ENCODE measurements at places on chromosomes 11 and 22.

DNA sequence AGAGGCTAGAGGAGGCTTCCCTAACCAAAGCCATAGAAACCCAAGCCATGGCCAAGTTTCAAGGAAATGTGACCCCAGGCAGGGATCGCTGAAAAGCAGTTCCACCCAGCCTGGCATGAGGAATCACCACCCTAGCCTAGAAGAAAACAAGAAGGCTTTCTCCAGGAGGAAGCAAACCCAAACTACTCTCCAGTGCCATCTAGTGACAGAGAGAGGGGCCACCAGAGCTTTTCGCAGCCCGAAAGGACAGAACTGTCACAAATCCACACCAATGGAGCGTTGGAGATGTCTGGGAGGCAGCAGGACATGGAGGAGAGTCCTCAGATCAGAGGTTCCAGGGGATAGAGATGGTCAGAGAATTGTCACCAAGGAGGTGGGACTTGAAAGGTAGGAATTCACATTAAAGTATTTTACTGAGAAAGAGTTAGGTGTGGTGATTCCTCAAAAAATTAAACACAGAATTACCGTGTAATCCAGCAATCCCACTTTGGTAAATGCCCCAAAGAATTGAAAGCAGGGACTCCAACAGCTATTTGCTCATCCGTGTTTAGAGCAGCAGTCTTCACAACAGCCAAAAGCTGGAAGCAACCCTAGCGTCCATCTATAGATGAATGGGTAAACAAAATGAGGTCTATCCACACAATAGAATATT, 67.3 kb upstream of the NUP50 start:
- DNase-seq, result no peak

- no peak for DNase-seq
Measured at GRCh38 chr22:38494498-38494897, 11.6 kb downstream of the DDX17 start.

DNA sequence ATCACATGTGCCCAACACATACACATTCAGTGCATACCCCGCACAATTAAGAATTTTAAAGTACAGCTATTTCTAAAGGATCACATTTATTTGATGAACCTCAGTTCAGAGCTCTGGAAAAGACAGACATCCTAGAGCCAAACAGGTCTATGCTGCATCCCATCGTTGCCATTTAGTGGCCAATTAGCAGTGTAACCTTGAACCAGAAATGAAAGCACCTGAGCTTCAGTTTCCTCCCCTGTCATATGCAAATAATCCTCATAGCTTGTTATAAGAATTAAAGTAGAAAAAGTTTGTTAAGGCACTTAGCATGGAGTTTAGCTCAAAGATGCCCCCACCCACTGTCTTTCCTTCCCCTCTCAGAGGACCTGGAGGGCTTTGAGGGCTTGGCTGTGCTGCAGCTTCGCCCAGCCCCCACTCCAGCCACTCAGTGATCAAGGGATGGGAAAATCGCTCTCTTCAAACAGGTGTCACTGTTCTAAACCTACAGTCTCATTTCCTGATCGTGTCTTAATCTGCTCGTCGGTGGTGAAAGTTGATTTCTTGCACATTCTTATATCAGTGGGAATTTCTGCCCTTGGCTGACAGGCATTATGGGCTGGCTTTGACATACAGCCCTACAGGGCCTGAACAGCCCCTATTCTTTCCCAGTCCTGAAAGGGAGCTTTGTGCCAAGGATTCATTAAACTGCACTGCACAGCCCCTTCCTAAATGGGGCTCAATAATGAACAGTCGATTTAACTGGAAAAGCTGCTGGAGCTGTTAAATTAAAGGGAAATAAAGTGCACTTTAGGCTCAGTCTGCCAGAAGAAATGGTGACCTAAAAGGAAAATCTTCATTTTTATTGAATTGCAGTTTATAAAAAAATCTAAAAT, 23.3 kb upstream of the FAM181B start:
- DNase-seq, result no peak

DNA sequence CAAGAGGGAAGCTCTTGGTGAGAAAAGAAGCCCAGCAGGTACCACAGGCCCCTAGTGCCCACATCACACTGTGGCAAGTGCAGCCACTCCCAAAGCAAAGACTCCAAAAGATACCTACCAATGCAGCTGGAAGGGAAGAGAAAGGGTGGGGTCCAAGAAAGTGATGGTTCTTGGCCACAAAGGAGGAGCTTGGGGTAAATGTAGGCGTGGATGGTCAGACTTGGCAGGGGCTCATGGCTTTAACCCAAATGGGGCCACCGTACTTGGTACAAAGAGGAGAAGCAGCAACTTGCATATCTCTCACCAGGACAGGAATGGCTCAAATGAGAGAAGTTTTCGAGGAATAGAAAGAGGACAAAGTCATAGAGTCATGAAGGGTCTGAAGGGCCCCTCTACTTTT, 4.8 kb downstream of the MAP3K11 start:
- no peak for DNase-seq

- no peak for DNase-seq
Measured at GRCh38 chr22:37314315-37315074, 32.2 kb downstream of the CYTH4 start.

DNA sequence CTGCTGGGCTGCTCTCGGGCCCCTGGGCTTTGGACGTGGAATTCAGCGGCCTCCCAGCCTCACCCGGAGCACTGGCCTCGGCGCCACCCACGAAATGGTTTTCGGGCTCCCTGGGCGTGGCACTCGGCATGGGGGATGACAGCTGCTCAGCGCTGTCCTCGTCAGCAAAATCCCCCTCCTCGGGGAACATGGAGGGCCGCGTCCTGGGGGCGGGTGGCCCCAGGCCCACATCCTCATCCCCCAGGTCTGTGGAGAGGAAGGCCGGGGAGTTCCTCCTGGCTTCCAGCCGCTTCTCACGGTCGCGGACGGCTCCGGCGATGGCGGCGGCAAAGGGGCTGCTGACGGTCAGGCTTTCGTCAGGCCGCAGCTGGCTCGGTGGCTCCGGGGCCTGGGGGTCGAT, 88.4 kb downstream of the CTTN start:
- DNase-seq, result no peak

GRCh38 chr11:68215087-68215445, 2.0 kb upstream of the KMT5B start:
- DNase-seq, result no peak

GRCh38 chr22:27004434-27004833, 347.0 kb downstream of the MIAT start:
- no peak for DNase-seq

GRCh38 chr11:20088397-20089225, 71.7 kb downstream of the DBX1 start:
- DNase-seq, result no peak

DNA sequence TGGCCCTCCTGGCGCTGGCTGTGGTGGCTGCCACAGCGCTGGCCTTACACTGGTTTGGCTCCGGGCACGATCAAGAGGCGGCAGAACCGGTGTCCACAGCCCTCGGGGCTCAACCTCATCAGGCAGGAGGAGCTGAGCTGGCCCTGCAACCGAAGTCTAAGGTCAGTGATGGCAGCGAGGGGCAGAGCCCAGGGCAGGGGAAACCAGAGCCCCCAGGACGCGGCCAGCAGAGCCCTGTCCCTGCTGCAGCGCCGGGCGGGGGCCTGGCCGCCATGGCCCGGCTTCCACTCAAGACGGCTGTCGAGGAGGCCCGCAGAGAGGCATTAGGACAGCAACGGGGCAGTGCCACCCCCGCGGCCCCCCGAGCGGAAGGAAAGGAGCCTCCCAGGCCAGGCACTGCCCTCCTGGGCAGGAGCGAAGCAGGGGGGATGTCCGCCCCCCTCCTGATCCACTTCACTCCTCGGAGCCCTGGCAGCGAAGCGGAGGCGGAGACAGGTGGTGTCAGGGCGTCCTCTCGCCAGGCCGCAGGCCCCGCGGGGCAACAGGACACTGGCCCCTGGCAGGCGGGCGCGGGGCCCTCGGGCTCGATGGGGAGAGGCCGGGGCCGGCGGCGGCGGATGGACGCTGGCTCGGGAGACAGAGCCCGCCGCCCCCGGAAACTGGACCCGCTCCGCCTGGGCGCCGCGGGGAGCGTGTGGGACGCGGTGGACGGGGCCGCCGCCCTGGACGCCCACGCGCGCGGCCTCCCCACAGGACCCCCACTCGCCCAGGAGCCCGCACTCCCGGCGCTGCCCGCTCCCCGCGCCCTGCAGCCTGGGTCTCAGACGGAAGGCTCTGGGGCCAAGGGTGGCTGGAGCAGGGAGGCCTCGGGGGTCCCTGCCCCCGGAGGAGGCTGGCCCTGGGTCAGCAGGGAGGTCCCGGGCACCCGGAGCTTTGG, 895 bp downstream of the KLHDC7B start:
- DNase-seq, result no peak

GRCh38 chr11:130598433-130598832, 150.0 kb downstream of the ADAMTS15 start:
- no peak for DNase-seq

DNA sequence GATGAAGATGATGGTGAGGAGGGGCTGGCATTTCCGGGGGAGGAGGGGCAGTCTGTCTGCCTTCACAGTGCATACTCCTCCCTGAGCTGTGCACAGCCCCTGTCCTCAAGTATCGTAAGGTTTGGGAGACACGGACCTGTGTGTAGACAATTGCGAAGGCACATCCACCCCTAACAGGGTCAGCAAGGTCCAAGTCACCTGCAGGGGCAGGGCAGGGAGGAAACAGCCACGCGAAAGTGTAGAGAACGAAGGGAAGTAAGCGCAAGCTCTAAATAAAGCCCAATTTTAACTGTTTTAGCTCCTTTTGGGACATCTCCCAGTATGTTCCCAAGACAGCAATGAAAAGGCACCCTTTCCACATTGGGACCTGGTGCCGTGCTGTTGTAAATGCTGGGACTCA, 448.2 kb downstream of the TBC1D22A start:
- no peak for DNase-seq
